Activated CD4-positive, alpha-beta T cell treated with anti-CD3 and anti-CD28 coated beads for 24 hours (primary cell): ENCODE measurements at places on chromosomes 12 and 14.

DNA sequence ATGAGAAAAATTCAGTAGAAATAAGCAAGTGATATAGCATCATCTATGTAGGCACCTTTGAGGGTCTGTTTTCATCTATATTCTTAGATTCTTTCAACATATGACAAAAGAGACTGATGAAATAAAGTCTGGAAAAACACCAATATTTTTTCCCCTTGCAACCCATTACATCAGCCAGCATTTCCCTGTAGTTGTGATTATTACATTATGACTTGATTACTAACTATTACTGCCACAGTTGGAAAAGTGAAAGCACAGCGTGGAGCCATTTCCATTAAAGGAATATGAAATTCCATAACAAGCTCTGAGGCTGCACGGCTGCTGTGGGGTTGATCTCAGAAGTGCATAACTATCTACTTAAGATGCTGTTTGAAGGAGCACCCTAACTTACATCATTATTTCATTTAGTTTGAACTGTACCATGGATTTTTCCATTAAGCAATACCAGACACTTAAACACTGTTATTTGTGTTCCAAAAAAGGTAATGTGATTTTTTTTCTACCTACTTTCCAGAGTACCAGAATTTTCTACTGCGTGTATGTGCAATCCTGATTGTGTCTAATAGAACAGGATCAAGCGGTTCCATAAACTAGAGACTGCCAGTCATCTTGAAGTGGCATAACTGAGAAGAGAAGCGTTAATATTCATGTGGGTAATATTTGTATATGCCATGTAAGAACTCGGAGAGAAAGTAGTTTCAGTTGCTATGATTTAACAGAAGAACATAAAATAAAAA, 405.5 kb downstream of the MDGA2 start:
- DNase-seq: no peak

- DNase-seq: no peak
These were observed 9.9 kb downstream of the SERPINA10 start for GRCh38 chr14:94282991-94283723.

- no peak for DNase-seq
These were observed 68.1 kb downstream of the CRADD start for GRCh38 chr12:93745286-93745685.

- DNase-seq: no peak
These were observed 29.0 kb upstream of the C12orf50 start for GRCh38 chr12:88057994-88058718.

GRCh38 chr12:131833288-131833895, 5.2 kb downstream of the MMP17 start:
- no peak for DNase-seq
